ENCODE measurements at places on chromosomes 6 and 20.
A peak's percentile ranks its signal among the peaks of the same experiment; 100 is the strongest.

DNA sequence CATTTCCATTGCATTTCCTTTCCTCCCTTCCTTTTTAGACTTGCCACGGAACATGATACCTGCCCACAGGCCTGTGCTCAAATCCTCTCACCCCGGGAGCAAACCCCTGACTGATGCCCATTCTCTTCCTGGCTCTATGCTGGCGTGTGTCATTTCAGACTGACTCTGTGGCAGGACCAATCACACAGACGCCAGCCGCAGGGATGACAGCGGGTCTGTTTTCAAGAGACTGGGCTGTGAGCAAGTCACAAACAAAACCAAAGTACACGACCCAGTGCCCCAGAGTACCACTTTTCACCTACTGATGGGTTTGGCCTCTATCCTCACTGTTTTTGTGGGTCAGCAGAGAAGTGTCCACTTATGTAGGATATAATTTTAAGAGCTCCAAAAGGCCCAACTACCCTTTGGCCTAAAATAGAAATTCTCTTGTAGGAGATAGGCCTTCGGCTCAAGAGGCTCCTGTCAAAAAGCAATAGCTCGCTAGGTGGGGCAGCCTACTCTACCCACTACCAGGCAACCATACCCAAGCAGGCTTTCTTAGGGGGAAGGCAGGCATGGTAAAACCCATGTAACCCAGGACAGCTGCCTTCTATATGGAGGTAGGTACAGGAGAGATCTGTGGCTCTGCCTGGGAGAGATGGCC, 215.7 kb downstream of the CDC5L start:
- DNase-seq = no peak

- no peak for DNase-seq
Observed at GRCh38 chr6:158312672-158313397, 570 bp downstream of the TULP4 start.

DNA sequence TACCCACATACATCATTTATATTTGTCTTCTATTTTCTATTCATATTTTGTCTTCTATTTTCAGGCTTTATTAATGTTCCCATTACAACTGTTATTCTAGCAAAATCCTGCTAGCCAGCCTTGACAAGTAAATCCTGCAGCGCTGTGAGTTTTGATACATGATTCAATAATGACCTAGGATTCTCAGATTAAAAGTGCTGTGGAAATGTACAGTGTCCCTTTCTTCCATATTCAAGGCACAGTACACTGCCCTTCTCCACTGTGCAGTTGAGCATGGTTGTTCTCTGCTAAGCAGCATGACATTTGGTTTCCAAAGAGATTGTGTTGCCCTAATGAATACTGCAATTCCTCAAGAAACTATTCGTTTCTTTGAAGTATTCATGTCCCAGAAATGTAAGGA, 5.8 kb upstream of the HEY2 start:
- DNase-seq = no peak

DNA sequence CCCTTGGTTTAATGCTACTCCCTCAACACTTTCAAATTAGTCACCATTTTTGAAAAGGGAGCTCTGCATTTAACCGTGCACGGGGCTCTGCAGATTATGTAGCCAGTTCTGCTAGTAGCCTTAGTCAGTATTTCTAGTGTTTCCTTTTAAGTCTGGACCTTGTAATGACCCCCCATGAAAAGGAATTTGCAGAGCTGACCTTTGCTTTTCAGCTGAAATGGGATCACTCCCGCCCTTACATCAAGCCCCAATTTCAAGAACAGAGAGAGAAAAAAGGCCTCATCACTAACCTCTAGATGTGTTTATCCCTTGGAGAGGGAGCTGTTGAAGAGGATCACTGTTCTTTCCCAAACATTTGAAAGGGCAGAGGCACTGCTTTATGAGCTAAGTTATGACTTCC, 490.7 kb upstream of the BTBD3 start:
- DNase-seq = no peak

- no peak for DNase-seq
Observed at GRCh38 chr6:118318648-118319047, 229.4 kb upstream of the PLN start.

- no peak for DNase-seq
Observed at GRCh38 chr6:106614592-106615257, 14.6 kb downstream of the RTN4IP1 start.

- peak; percentile 73 for DNase-seq
Observed at GRCh38 chr20:33689973-33690372, 3.8 kb upstream of the E2F1 start.

DNA sequence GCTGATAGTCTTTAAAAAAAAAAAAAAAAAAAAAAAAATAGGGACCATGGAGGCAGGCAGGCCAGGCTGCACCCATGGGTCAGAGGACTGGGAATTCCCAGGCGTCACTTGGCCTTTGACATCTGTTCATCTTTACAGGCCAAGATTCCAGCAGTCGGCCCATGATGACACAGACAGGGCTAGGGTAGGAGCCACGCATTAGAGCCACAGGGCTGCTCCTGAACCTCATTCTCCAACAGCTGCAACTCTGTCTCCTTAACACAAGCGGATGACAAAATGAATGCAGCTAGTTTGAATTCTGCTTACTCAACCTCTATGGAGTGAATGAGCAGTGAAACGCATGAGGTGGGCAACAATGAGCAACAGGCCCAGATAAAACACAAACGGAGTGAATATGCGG, 126.4 kb downstream of the LY86 start:
- DNase-seq = no peak

- DNase-seq = no peak
Observed at GRCh38 chr6:76073281-76073680, 819 bp upstream of the IMPG1 start.

DNA sequence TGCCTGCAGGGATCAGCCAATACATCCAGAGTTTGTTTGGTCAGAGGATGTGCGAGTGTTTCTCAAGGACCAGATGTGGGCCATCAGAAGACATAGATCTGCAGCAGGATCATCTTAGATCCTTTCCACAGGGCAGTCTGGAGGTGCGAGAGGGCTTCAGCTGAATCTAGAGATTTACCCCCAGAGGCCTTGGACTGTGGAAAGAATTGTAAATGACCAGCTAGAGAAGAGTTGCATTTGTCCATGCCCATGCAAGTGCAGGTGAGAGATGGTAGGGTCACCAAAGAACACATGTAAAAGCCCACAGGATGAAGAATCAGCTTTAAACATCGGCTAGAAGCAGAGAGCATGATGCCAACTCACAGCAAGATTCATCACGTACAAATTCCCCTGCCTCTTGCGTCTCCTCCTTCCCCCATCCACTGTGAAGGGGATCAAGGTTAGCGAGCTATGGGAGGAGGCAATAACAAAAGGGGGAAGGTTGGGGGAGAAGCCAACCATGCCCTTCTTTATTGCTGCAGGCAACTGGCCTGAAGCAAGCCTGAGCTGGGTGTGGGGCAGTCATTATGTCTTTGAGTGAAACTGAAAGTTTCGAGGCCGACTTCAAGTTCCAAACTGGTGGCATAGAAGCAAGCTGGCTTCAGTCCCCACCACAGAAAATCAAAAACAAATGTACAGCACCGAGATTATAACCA, 83.5 kb downstream of the SCML4 start:
- peak; percentile 66 for DNase-seq

DNA sequence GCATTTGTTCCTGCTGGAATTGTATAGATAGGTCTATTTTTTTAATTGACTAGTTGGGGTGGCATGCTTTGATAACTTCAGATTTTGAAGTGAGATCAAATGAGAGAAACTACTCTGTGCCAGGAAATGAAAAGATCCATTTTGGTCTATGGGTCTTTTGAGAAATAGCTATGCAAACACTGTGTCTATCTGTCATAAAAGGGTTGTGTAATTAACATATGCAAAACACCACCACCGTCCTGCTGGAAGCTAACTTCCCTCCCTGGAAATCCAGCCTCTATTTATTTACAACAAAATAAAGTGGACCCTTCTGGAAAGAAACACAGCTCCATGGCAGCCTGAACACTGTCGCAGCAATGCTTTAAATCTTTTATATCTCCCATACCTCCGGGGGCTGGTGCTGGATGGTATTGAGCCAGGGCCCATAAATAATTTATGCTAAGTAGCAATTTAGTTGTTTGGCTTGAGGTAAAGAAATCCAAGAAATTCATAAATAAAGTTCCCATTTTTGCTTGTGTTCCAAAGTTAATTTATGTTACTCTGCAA, 244.2 kb upstream of the POU3F2 start:
- no peak for DNase-seq

- no peak for DNase-seq
Observed at GRCh38 chr6:149046822-149047246, 270.7 kb upstream of the TAB2 start.

All from activated CD4-positive, alpha-beta T cell treated with anti-CD3 and anti-CD28 coated beads, Interleukin-2, Interleukin-6, amounts not matched to agents 100 ng/mL and 50 ng/mL, durations not matched to agents 16 hours and 8 hours (primary cell).